ENCODE measurements at places on chromosomes 5 and 9.

DNA sequence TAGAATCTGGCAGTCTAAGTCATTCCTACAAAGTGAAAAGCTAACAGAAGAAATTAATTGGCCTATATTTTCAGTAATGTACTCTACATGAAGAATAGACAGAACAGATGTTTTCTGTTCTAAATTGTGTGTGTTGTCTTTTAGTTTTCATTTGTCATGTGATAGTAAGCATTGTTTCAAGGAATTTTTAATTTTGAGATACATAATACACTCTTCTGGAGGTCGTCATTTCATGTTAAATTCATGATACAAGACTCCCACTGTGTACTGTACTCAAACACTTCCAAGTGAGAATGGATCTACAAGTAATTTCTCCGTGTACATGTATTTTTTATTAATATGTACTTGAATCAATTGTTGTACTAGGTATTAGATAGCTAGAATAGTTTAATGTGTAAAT is 1522.9 kb downstream of the MAT2B start:
- no peak for DNase-seq
- H3K4me1 ChIP-seq, result no peaks in the 10 kb centered on the region
- H3K27me3 ChIP-seq, result no peaks in the 10 kb centered on the region

DNA sequence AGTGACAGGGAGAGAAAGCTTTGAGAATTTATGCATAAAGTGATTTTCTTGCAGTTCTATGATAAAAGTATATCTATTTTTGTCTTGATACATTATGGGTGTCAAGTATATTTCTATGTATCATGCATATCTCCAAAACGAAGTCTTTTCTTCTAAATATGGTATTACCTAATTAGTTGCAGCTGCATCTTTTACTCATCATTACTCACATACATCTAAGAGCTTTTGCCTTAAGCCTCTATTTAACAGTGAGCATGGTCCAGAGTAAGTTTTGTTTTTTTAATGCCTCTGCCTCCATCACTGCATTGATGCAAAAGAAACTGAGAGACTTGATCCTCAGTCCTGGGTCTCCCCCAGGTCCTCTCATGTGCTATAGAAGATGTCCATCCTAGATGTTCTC is 40.0 kb upstream of the SMC5 start:
- no peaks in the 10 kb centered on the region for H3K4me1 ChIP-seq
- no peak for DNase-seq
- no peaks in the 10 kb centered on the region for H3K27me3 ChIP-seq
- no peak overlapping the region for H3K4me3 ChIP-seq
- peaks cover 17% of the 10 kb centered on the region for H3K36me3 ChIP-seq

DNA sequence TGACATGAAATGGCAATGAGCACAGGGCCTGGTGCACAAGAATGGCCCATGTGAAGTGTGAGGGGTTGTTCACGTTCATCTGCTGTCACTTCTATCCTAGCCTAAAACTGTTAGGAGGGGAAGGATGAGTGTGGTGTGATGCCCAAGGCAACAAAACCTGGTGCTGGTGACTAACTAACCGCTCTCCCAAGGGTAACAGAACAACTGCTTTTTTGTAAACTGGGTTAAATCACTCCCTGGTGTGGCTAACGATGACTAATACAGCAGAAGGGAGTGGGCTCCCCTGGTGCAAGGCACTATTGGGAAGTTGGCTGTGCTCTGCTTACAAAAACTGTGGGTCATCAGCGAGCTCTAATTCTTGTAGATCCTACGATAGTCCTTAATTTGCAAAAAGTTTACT is 103.2 kb upstream of the VCAN start:
- no peak overlapping the region for H3K4me3 ChIP-seq
- H3K4me1 ChIP-seq, result no peaks in the 10 kb centered on the region
- peaks cover 2% of the 10 kb centered on the region for H3K27me3 ChIP-seq
- DNase-seq, result no peak
- H3K36me3 ChIP-seq, result no peaks in the 10 kb centered on the region

DNA sequence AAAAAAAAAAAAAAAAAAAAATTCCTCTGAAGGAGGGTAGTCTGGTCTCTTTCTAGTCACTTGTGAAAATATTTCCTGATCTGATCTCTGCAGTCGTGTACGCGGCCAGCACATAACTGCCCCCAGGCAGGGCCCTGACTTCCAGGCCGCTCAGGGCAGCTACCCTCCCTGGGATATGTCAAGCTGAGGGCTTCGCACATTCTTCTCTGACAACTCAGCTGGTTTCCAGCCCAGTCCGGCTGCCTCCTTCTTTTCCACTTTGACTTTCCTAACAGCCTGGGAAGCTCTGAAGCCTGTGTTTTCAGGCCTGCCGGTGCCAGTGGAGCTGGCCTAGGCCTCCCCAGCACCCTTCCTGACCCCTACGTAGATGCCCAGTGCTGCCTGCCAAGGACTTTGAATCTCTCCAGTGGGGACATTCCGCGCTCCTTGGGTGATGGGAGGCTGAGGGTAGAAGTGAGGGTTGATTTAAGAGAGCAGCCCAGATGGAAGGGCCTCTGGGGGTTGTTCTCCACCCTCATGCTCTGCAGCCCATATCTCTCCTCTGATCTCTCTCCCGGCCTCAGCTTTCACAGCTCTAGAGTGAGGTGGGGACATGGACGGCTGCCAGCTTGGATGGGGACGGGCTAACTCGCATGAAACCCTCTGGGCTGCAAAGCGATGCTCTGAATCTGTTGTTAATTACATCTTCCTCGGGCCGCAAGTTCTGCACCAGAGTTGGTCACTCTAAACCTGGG is 20.7 kb downstream of the COL5A1 start:
- H3K36me3 ChIP-seq, result no peaks in the 10 kb centered on the region
- no peak overlapping the region for H3K4me3 ChIP-seq
- H3K4me1 ChIP-seq, result peaks cover 2% of the 10 kb centered on the region
- no peak for DNase-seq
- peaks cover 3% of the 10 kb centered on the region for H3K27me3 ChIP-seq

DNA sequence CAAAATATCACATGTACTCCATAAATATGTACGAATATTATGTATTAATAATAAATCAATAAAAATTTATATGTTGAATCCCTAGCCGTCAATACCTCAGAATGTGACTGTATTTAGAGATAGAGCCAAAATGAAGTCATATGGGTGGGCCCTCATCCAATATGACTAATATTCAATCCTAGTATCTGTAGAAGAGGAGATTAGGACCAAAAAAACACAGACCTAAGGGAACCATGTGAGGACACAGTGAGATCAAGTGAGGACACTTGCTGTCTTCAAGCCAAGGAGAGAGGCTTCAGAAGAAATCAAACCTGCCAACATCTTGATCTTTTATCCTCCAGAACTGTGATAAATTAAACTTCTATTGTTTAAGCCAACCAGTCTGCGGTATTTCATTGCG is 3.7 kb upstream of the AMACR start:
- no peak overlapping the region for H3K4me3 ChIP-seq
- H3K27ac ChIP-seq, result no peak overlapping the region
- peaks cover 34% of the 10 kb centered on the region for H3K4me1 ChIP-seq
- H3K27me3 ChIP-seq, result no peaks in the 10 kb centered on the region

DNA sequence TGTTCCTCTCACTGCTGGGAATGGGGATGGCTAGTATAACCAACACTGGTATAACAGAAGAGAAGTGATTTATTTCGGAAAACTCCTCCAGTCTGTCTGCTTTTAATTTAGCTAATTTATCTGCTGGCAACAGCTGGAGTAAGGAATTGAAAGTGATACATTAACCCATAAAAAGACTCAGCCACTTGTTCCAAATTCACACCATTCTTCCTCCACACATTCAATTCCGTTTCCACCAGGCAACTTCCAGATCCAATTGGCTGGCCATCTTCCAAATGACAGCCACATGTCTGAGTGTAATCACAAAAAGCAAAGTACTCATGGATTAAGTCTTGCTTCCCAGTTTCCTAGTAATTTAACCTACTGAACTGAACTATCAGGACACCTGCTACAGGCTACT is 77.1 kb upstream of the RETREG1 start:
- H3K27me3 ChIP-seq, result peaks cover 2% of the 10 kb centered on the region
- H3K27ac ChIP-seq, result no peak overlapping the region
- peaks cover 3% of the 10 kb centered on the region for H3K4me1 ChIP-seq
- no peaks in the 10 kb centered on the region for H3K36me3 ChIP-seq
- H3K4me3 ChIP-seq, result no peak overlapping the region

GRCh38 chr5:135445306-135445985 is 1.7 kb downstream of the DCANP1 start:
- no peaks in the 10 kb centered on the region for H3K4me1 ChIP-seq
- no peak overlapping the region for H3K4me3 ChIP-seq
- H3K27me3 ChIP-seq, result peaks cover 2% of the 10 kb centered on the region
- H3K36me3 ChIP-seq, result no peaks in the 10 kb centered on the region
- no peak overlapping the region for H3K27ac ChIP-seq

GRCh38 chr5:59236448-59236847 is 653.6 kb downstream of the RAB3C start:
- H3K27ac ChIP-seq, result no peak overlapping the region
- H3K4me1 ChIP-seq, result peaks cover 23% of the 10 kb centered on the region
- H3K4me3 ChIP-seq, result no peak overlapping the region
- peaks cover 16% of the 10 kb centered on the region for H3K27me3 ChIP-seq
- no peak for DNase-seq

DNA sequence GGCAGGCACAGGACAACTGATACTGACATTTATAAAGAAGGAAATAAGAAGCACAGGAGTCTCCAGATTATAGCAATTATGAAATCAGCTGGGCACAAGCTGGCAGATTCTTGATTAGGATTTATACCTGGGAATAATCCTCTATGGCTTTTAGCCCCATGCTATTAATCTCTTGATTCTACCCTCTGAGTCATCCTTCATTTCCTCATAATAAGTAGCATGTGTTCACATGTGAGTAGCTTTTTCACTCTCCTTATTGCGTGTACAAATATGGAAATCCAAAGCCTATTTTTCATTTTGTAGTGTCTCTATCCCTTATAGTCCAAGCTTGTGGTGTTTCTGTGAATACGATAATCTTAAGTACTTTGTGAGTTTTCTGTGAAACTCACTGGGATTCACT is 185.0 kb upstream of the PRLR start:
- H3K4me1 ChIP-seq, result no peaks in the 10 kb centered on the region
- DNase-seq, result no peak
- no peaks in the 10 kb centered on the region for H3K27me3 ChIP-seq
- H3K27ac ChIP-seq, result no peak overlapping the region

GRCh38 chr5:78760770-78761169 is 112.2 kb upstream of the LHFPL2 start:
- no peak overlapping the region for H3K4me3 ChIP-seq
- DNase-seq, result no peak
- peaks cover 30% of the 10 kb centered on the region for H3K4me1 ChIP-seq
- H3K36me3 ChIP-seq, result no peaks in the 10 kb centered on the region
- H3K27ac ChIP-seq, result no peak overlapping the region
- H3K27me3 ChIP-seq, result no peaks in the 10 kb centered on the region

DNA sequence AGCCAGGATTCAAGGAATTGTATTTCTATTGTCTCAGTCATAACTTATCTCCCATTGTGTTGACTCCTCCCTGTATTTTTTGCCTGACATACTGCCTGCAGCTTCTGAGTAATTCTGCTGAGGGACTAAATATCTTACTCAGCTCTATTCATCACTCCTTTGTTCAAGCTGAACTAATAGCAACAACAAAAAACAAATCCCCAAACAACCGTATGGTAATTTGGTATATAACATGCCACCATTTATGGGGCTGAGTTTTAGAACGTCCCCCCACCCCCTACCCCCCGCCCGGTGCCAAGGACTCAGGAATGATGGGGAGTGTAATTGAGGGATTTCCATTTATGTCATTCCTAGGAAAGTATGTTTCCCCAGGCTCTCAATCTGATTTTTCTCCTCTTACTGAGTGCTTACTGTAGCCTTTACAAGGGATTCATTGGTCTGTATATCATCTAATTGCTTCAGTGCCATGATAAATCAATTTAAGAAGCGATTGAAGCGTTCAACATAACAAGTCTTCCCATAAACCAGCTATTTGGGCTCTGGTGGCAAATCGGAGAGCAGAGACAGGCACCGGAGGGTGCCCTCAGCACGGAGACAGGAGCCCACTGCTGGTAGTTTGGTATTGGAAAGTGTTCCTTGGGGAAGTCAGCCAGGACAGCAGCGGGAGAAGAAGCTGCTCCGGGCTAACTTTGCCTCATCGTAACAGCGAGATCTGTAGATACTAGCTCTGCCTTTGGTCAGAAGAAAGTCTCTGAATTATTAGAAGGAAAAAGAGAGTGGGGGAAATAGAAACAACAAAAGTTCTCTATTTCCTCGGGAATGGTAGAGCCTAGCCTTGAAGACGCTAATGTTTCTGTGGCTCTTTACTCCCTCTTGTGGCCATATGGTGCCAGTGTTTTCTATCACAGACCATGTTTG is 40.7 kb upstream of the HSD17B4 start:
- peak overlapping the region; percentile 88 for H3K27ac ChIP-seq
- no peaks in the 10 kb centered on the region for H3K36me3 ChIP-seq
- DNase-seq, result peak; percentile 44
- H3K27me3 ChIP-seq, result no peaks in the 10 kb centered on the region
- H3K4me1 ChIP-seq, result peaks cover 57% of the 10 kb centered on the region

DNA sequence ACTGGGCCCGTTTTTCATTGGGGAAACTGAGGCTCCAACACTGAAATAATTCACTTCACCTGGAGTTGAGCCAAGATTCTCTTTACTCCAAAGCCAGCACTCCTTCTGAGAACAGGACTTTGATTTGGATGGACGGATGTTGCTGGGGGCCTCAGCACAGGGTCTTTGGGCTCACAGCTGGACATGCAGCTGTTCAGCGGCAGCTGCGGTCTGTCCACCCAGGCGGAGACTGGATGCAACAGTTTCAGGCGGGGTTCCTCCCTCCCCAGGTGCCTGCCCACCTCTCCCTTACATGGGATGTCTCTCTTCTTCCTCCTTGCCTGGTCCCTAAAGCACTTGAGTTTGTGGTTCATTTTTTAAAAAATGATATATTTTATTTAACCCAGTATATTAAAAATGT is 219.0 kb upstream of the IRX4 start:
- peaks cover 8% of the 10 kb centered on the region for H3K27me3 ChIP-seq
- no peak for DNase-seq
- no peaks in the 10 kb centered on the region for H3K4me1 ChIP-seq
- H3K4me3 ChIP-seq, result no peak overlapping the region

DNA sequence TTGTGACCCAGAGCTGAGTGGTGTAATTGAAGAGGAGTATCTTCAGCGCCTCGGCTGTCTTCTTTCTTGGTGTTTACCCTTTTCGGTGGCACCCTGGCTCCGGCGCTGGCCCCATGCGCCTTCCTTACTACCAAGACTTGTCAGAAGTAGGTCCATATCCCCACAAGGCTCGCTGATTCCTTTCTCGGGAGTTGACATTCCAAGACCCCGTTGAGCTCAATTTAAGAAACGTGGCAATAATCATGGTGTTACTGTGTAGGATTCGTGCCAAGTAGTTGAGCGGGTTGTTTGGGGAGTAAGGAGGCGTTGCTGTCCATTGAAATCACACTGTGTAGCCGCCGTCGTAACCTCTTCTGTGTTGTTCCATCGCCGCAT is 795 bp downstream of the NDUFAF2 start:
- H3K27ac ChIP-seq, result no peak overlapping the region
- H3K27me3 ChIP-seq, result no peaks in the 10 kb centered on the region
- H3K36me3 ChIP-seq, result peaks cover 12% of the 10 kb centered on the region
- H3K4me1 ChIP-seq, result peaks cover 36% of the 10 kb centered on the region
- peak; percentile 39 for DNase-seq
